Suppressor macrophage (primary cell): ENCODE measurements at places on chromosomes 3 and 15.

GRCh38 chr3:18111796-18112232, 313.3 kb downstream of the SATB1 start:
- DNase-seq = no peak

- no peak for DNase-seq
Measured at GRCh38 chr3:40262331-40262730, 47.2 kb upstream of the EIF1B start.

GRCh38 chr15:77625376-77625775, 7.3 kb downstream of the LINGO1 start:
- no peak for DNase-seq

DNA sequence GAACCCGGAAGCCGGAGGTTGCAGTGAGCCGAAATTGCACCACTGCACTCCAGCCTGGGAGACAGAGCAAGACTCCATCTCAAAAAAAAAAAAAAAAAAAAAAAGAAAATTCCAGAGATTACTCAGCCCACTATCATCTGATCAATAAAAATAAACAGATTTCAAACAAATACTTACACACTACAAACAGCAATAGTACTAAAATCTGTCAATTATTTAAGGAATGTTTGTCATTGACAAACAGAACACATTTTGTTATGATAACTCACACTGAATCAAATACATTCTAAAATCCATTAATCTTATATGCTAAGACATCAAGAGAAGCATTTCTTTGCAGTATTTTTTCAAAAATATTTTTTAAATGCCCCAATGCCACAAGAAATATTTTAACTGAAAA, 7.6 kb downstream of the MYO9A start:
- no peak for DNase-seq

DNA sequence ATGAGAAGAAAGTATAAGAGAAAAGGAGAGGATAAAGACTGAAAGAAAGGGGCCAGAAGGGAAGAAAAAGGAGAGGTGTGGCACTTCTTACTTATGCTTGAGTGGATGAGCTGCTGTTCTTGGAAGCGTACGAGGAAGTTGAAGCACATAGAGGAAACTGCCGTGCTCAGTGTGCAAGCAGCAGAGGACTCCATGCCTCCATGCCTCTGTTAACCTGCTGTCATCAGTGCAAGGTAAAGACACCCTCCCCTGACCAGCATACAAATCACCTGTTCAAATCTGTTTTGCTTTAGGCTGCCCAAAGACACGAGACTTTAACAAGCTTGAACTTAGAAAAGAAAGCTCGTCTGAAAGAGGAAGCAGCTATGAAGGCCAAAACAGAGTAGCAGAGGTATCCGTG, 6.4 kb downstream of the WDR5B start:
- DNase-seq = peak; percentile 53

DNA sequence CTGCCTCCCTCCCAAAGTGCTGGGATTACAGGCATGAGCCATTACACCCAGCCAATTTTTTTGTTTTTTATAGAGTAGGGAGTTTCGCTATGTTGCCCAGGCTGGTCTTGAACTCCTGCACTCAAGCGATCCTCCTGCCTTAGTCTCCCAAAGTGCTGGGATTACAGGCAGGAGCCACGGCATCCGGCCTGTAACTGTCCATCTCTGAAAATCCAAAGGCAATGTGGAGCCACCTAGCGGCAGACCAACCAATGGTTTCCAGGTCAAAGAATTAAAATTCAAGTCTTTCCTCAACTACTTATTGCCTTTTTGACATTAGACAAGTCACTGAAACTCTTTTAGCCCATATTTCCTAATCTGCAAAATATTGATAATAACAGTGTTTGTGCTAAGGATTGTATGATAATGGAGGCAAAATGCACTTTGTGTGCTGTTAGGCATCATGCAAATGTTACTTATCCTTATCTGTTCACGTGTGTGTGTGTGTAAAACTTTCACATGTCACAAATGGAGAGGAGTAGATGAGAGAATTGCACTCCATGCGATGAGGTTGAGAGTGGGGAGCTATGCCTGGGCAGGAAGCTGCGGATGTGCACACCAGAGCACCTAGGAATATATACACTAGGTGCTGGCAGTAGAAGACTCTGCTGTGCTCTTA, 48.7 kb downstream of the COL8A1 start:
- peak; percentile 42 for DNase-seq

- no peak for DNase-seq
Measured at GRCh38 chr15:96035091-96035490, 295.4 kb upstream of the NR2F2 start.

- DNase-seq = no peak
Measured at GRCh38 chr3:157347577-157348303, 88.9 kb upstream of the PTX3 start.

DNA sequence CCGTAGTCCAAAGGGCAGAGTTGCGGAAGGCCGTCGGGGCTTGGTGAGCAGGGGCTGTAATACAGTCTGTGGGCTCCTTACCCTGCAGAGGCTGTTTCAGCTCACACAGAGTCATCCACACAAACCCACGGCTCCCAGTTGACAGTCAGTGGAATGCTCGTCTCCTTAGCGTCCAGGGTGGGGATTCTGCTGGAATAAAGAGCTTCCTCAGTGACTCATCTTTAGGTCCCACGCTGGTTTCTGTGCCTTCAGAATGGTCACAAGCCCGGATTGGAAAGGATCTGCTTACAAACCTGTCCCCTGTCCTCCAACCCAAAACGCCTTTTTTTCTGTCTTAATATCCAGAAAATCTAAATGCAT, 201.3 kb upstream of the TPM1 start:
- no peak for DNase-seq
